ENCODE measurements at places on chromosomes 6 and 20.

DNA sequence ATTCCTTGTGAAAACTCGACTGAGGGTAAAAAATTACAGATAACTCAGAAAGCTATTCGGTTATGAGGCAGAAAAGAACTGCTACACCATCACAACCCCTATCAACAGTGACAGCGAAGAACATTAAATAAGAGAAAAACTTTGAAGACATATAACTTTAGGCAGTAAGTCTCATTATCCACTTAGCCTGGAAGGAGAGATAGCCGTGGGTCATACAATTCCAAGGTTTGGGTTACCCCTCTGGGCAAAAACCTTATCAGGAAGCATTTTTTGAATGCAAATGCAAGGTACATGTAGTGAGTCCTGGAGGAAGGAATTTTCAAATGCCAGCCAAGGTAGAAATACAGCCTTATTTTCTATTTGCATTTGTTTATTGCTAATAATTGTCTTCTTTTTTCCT is 129.8 kb downstream of the FLRT3 start:
- no peak for DNase-seq

DNA sequence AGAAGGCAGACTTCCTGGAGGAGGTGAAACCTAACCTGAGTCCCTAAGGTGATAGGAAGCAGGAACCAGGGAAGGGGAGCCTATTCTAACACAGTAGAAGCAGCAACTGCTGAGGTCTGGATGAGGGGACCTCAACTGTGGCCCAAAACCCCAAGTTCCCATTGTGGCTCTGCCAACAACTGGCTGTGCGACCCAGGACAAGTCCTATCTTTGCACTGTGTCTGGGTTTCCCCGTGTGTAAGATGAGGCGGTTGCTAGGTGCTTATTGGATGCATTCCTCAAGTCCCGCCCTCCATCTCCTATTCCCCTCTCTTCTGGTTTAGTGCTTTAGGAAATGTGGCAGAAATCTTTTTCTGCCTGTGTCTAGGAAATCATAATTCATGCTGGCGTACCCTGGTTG is 52.2 kb upstream of the TTPAL start:
- no peak for DNase-seq

- no peak for DNase-seq
Observed at GRCh38 chr6:126010040-126010439, 23.7 kb downstream of the TRMT11 start.

GRCh38 chr6:150925976-150926375 is 60.5 kb downstream of the MTHFD1L start:
- DNase-seq, result no peak

DNA sequence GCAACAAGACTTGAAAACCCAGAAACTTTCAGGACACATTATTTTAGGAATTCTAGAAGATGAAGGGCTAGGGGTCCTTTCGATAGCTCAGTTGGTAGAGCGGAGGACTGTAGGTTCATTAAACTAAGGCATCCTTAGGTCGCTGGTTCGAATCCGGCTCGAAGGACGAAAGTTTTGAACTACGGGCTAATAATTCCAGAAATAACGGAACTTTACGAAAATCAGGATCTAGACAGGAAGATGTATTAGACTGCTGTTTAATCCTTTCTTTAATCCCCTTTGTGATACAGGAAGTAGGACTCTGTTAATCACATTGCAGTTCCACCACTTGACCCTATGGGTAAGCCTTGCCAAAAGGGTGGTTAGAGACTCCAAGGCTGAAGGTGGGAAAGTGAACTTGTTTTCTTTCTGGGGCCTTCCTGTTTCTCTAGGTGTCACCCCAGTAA is 21.2 kb upstream of the ABT1 start:
- DNase-seq, result no peak

GRCh38 chr6:951399-952181 is 258.7 kb upstream of the EXOC2 start:
- no peak for DNase-seq

GRCh38 chr6:91278416-91278815 is 691.5 kb upstream of the MAP3K7 start:
- no peak for DNase-seq

GRCh38 chr6:24882295-24882694 is 53.5 kb downstream of the RIPOR2 start:
- no peak for DNase-seq

DNA sequence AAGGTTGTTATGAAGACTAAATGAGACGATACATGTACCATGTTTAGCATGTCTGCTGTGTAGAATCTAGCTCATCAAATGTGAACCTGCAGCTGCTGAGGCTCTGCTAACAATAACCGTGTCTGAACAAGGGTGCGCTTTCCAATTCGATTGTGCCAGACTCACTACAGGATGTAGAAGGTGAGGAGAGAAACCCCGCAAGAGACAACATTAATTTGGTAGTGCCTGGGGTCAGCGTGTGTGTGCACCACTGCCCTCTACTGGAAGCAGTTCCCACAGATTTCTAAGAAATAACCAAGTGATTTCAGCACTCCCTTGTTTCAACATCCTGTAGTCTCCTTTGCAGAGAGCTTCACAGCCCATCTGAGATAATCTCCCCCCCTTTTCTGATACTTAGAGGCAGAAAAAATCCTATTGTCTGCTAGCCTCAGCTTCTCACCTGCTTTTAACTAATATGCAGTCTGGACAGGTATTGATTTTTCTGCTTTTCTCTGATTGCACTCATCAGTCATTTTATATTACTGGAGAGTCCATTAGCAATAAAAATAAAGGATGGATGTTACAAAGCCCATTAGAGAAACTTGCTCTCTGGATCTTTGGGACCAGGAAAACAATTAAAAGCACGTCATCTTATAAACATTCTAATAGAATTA is 96.7 kb upstream of the BACH2 start:
- peak; percentile 13 for DNase-seq

GRCh38 chr20:40323361-40323794 is 365.7 kb downstream of the MAFB start:
- DNase-seq, result no peak

All from activated naive CD4-positive, alpha-beta T cell (primary cell).